ENCODE measurements at places on chromosomes 5 and 9.

GRCh38 chr5:31987985-31988710 lies 186.0 kb downstream of the GOLPH3 start:
- DNase-seq, result no peak

GRCh38 chr5:172745406-172745805 lies 25.6 kb downstream of the DUSP1 start:
- no peak for DNase-seq

DNA sequence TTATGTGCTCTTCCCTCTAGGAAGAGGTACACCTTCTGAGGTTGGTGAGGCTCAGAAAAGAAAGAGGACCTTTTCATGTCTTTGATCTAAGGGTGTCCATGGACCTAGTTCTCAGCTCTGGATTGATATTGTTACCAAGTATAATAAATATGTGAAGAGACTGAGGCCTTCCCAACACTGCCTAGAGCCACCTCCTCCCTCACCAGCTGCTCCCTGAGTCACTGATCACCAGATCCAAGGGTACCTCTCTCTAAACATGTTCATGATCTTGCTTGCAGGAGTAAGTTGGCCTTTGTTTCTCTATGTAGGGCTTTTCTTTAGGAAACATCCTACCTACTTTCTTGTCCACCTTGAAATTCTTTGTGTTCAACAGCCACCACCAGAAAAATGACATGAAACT lies 218.8 kb upstream of the ADRA1B start:
- DNase-seq, result no peak

GRCh38 chr5:27124590-27124989 lies 86.2 kb upstream of the CDH9 start:
- no peak for DNase-seq

DNA sequence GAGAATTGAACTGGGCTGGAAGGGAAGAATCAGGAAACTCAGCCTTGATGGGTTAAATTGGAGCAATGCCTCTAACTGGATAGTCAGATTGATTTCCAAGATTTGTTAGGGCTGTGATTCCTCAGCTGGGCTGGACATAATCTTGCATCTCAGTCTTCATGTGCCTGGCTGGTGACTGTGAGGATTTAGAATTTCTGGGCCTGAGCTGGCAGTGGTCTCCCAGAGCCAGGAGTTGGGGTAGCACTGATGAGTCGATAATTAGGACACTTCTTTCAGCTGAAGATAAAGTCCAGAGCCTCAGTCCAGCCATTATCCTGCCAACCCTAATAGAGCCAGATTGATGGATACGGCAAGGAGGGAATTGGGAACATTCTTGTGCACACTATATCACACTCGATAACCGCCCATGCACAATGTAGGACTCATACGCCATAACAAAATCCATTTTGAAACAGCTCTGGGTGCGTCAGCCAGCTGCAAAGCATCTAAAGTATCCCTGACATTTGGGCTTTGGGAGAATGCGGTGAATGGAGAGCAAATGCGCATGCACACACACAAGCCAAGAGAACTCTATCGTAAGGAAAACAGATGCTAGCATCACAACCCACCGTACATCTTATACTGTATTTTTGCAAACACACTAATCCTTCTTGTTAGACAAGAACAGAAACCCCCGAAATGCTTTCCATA lies 405.1 kb upstream of the KLF4 start:
- no peak for DNase-seq

DNA sequence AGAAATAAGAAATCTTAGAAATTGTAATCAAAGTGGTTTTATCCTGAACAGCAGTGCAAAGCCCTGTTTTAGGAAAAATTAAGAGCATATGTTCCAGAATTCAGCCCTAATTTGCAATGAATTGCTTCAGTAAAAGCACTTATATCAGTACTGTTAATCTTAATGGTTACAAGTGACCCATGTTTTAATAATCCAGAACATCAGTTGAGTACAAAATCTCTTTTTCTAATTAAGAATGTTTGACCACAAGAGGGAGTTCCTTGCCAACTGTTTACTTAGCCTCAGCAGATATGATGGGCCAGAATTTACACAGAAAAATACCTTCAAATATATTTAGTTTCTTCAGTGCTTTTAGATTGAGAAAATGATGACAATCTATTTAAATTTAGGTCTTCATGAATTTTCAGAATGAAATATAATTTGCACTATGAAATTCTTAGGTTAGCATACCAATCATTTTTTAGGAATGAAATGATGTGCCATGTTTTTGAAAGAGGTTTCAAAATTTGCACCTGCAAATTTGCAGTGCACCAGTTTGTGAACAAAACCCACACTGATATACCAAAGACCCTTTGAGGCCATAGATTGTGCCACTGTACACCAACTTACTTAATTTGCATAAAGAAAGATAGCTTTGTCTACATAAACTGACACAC lies 926.3 kb upstream of the ARRDC3 start:
- DNase-seq, result no peak

DNA sequence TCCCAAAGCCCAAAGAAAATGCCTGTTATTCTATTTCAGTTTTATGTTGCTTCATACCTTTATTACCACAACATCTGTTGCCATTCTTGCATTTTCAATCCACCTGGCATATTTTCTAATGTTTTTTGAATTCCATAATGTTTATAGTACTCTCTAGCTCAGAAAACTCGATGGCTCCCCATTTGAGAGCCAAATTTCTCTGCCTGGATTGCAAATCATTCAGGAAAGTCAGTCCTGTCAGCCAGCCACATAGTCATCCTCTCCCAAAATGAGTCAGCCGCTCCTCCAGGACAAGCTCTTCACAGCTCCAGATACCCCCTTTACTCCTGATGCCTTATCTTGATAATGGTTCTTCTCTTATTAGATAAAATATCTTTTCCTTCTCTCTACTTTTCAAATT lies 78.2 kb upstream of the ADCY2 start:
- DNase-seq, result no peak

DNA sequence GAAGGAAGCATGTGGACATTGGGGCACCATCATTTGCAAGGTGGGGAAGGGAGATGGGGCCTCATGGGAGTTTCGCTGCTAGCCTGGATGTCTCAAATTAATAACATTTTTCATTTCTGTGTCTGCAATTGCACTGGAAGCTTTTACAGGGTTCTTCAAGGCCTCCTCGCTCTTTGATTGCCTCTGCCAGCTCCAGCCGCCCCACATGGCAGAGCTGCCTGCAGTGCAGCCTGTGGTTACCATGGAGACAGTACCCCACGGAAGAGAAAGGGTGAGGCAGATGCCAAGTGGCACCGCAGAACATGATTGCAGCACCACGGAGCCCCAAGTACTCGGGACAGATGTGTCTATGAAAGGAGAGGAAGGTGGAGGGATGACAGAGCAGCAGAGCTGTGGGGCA lies 25.4 kb downstream of the CTNND2 start:
- no peak for DNase-seq

- DNase-seq, result no peak
Measured at GRCh38 chr5:143376911-143377813, 26.3 kb downstream of the NR3C1 start.

- no peak for DNase-seq
Measured at GRCh38 chr5:162474239-162474638, 406.7 kb downstream of the GABRG2 start.

DNA sequence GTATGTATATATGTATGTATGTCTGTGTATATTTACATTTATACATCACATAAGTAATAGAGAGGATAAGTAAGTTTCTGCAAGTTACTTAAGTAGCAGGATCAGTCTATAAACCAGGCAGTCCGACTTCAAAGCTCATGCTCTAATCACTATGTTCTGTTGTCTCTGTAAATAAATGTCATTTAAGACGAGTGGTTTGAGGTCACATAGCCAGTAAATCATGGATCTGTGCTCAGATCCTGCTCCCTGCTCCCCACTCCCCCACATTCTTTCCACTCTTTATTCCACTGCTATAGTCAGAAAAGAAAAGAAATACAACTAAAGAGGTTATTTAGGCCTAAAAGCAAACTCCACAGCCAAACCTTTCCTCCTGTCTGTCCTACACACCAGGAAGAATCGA lies 90.4 kb downstream of the SERINC5 start:
- DNase-seq, result no peak

DNA sequence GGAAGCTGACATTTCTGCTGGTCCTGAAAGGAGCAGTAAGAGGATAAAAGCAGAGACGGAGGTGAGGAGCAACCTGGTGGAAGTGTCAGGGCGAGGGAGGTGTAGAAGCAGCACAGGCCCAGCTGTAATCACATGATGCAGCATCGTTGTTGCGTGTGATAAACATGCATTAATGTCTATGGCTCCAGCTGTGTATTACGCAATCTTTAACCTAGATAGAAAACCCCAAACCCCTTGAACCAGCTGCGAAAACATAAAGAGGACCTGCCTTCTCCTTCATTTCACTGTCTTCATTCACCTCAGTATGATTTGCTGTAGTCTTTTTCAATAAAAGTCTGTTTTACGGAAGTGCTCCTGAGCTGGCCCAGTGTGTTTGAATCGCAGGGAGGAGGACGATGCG lies 162.9 kb downstream of the NTRK2 start:
- no peak for DNase-seq

DNA sequence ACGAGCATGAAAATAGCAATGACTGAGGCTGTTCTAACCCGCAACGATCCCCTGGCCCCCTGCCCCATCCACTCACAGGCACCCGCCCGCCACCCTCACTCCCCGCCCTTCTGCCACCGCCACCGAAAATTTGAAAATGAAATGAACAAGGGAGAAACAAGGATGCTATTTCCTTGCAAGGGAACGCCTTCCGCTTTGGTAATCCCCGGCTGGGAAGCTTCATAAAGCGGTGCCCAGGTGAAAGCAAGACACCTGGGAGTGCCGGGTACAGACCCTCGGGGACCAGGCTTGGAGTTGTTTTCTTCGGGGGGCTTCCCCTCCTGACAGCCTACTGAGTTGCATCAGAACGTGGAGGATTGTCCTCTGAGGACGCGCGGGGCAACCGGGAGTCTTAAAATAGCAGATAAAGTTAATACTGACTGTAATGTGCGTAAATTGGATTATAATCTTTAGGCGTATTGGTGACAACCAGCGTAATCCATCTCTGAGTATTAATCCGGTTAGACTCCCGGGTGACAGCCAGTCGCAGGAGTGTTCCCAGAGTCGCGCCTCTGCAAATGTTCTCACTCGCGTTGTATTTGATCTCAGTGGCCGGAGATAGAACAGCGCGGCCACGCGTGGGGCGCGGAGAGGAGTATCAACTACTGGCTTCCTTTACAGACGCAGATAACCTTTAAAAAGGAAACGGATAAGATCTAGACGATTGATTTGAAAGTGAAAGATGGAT lies 885 bp upstream of the MLLT3 start:
- peak; percentile 41 for DNase-seq

GRCh38 chr9:112403614-112404201 lies 23.8 kb downstream of the HSDL2 start:
- DNase-seq, result no peak

DNA sequence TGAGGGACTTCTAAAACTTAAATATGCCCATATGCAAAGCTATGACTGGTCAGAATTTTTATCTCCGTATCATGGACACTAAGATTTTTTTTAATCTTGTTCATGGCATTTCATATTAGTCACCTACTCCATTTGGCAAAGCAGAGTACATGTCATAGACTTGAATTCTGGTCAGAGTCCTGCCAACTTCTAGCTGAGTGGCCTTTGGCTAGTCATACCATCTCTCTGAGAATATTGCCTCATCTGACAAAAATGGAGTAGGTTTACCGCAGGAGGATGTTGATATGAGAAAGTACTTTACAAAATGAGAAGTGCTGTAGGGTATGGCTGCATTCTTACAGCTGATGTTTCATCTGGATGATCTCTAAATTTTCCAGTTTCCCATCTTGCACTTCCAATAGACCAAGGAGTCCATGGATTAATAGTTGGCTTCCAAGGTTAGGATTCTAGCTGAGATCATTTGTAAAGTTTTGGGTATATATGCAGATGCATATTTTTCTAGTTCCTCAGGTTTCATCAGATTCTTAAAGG lies 150.8 kb upstream of the NR3C1 start:
- no peak for DNase-seq

DNA sequence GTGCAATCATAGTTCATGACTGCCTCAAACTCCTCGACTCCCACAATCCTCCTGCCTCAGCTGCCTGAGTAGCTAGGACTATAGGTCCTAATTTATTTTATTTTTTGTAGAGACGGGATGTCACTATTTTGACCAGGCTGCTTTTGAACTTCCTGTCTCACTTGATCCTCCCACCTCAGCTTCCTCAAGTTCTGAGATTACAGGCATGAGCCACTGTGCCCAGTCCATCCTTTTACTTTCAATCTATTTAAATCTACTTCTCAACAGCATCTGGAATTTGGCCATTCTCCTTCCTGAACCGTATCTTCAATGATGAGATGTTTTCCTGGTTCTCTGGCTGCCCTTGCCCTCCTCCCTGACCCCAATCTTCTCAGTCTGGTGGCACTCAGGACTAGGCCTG lies 12.2 kb upstream of the GRIN1 start:
- DNase-seq, result no peak

DNA sequence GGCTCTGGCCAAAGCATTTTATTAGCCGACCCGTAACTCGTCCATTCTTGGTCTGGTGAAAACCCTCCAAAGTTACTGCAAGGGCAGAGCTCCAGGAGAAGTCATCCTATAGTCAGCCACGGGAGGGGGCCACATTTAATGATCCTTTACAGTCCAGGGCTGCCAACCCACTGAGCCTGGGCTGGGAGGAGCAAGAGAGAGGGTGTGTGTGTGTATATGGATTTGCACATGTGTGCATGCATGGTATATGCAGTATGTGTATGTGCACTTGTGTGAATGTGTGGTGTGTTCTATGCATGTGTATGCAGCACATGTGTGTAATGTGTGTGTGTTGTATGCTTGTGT lies 4.2 kb upstream of the RASGEF1C start:
- DNase-seq, result no peak

DNA sequence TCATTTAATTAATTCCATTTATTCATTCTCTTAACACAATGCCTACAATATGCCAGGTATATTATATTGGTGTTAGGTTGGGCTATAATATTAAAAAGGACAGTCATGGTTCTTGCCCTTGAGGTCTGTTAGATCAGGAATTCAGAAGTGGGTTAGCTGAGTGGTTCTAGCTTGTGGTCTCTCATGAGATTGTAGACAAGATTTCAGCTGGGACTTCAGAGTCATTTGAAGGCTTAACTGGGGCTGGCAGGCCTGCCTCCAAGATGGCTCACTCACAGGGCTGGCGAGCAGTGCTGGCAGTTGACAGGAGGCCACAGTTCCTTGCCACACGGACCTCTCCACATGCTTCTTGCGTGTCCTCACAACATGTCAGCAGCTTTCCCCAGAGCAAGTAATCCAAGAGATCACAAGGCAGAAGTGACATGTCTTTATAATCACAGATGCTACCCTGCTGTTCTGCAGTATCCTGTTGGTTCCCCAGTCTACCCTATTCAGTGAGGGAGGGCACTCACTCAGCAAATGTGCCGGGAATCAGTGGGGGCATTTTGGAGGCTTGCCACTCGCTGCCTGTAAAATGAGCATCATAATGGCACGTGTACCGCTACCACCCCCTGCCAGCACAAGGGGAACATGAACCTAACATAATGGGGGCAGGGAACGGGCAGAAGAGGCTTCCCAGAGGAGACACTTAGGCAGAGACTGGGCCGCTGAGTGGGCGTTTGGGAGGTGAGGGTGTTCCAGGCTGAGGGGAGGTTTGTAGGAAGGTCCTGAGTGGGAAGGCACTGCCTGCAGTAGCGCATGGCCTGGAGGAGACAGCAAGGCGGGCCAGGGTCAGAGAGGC lies 70.0 kb downstream of the EXOSC2 start:
- DNase-seq, result no peak

GRCh38 chr5:168163966-168164365 lies 127.5 kb upstream of the WWC1 start:
- DNase-seq, result no peak

- no peak for DNase-seq
Measured at GRCh38 chr5:170296935-170297588, 515 bp downstream of the LCP2 start.

- DNase-seq, result no peak
Measured at GRCh38 chr5:163574472-163575440, 69.3 kb downstream of the MAT2B start.

All from stimulated activated CD8-positive, alpha-beta memory T cell treated with anti-CD3 and anti-CD28 coated beads, Interleukin-15, amount 100 ng/mL, for 4 hours (primary cell).